ENCODE measurements at places on chromosomes 7 and 10.

- no peak for DNase-seq
These were observed 1375.1 kb upstream of the LRRTM3 start for GRCh38 chr10:65550761-65551160.

- no peak for DNase-seq
These were observed 264.6 kb upstream of the BMPER start for GRCh38 chr7:33640741-33641140.

DNA sequence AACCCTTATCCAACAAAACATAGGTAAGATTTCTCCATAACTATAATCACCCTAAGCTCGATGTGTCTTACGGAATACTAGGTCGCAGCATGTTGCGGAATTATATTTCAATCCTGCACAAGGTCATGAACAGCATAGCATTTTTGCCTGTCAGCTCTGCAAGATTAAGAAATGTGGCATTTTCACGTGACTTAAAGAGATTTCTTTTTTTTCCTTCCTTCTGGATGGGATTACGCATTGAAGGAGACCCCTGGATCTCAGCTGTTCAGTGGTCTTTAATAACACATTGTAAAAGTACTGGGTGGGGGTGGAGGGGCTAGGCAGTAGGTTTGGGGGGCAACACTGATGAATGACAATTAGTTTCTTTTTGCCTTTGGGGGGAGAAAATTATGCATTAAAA is 106.7 kb downstream of the CUBN start:
- DNase-seq, result no peak

- DNase-seq, result peak; percentile 79
These were observed 40.4 kb upstream of the DLX5 start for GRCh38 chr7:97064972-97065587.

GRCh38 chr10:28806951-28807759 is 129.8 kb downstream of the BAMBI start:
- no peak for DNase-seq

DNA sequence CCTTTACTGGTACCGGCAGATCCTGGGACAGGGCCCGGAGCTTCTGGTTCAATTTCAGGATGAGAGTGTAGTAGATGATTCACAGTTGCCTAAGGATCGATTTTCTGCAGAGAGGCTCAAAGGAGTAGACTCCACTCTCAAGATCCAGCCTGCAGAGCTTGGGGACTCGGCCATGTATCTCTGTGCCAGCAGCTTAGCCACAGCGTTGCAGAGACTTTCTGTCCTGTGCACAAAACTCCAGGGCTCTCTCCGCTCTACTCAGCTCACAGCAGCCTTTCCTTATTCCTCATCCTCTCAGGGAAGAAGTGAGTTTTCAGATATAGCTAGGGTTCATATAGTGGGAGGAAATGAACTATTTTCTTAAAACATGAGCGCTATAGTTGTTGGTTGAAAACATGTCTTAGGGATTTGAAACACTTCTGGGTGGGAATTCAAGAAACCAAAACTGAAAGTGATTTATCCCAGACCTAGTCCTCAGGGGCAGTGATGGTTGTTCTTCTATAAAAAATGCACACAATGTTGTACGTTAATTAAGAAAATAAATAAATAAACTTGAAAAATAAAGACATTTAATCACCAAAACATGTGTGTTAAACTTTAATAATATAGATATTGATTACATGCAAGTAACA is 150.2 kb upstream of the PRSS58 start:
- DNase-seq, result no peak

DNA sequence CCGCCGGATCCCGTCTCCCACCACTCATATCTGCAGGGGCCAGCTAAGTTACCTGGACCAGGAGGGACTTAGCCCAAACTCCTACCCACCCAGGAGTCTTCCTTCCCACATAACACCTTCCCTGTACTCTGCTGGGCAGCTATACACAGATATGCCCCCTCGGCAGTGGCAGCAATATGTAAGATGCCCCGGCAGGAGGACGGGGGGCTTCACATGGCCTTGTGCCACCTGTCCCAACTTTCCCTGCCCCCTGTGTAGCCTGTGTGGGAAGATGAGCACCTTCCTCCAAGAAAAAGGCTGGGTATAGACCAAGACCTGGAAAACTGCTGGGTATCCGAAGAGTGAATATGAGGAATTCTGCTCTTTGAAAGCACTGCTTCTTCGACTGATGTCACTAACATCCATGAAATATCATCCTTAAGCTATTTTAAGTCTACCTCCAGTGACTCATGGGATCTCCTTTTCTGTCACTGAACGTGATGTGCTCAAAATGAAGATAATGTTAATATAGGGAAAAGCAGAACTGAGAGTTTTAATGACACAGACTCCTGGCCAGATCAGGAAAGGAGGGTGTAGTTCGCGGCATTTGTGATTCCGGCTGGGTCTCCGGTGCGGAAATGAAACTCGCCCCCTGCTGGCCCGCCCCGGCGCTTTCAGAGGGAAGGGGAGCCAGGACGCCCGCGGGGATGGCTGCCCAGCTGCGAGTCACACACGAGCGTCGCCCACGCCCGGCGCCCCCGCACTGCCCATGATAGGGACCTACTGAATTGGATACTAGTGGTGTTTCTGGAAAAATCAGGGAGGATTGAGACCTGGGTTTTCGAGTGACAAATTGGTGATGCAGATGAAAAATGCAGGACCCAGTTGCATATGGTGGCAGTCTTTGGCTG is 256.9 kb upstream of the NFE2L3 start:
- peak; percentile 75 for DNase-seq

- DNase-seq, result no peak
These were observed 136.2 kb downstream of the PRPF18 start for GRCh38 chr10:13722747-13723653.

GRCh38 chr10:28881171-28881882 is 204.0 kb downstream of the BAMBI start:
- no peak for DNase-seq

DNA sequence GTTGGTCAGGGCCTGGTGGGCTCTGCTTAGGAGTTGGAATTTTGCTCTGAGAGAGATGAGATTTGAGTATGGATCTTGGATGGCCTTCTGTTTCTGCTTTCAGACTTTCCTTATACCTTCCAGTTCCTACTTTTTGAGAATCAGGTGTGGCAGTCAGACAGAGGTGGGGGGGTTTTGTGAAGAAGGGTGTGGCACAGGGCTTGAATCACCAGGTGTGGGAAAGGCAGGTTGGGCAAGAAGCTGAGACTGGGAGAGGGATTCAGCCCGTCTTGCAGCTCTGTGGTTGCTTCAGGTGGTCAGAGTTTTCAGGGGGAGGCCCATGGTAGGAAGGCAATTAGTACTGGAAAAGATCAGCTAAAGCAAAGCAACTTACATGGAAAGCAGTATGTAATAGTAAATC is 340.2 kb downstream of the LRMDA start:
- DNase-seq, result no peak

DNA sequence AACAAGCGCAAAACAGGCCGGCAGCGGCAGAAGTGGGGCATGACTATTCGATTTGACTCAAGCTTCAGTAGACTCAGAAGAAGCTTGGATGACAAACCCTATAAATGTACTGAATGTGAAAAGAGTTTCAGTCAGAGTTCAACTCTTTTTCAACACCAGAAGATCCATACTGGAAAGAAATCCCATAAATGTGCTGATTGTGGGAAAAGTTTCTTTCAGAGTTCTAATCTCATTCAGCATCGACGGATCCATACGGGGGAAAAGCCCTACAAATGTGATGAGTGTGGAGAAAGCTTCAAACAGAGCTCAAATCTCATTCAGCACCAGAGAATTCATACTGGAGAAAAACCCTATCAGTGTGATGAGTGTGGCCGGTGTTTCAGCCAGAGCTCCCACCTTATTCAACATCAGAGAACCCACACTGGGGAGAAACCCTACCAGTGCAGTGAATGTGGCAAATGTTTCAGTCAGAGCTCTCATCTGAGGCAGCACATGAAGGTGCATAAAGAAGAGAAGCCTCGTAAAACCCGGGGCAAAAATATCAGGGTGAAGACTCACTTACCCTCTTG is 2.8 kb downstream of the ZNF22 start:
- no peak for DNase-seq

- DNase-seq, result no peak
These were observed 27.5 kb upstream of the FIGNL1 start for GRCh38 chr7:50477640-50478039.

DNA sequence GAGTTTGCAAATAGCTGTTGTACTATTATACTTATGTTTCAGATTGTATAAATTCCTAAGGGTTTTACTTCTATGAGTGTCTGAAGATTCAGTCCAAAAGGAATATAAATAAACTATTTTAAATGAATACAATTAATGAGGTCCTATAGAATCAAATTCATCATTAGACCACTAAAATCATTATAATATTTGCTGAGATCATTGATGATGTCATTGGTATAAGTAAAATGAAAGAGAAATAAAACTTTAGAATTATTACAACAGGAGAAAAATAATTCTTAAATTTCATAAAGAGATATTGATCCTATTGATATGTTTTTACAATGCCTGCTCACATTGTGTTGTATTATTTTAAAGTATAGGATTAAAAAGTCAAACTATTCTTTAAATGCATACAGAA is 544.0 kb upstream of the ZWINT start:
- no peak for DNase-seq

DNA sequence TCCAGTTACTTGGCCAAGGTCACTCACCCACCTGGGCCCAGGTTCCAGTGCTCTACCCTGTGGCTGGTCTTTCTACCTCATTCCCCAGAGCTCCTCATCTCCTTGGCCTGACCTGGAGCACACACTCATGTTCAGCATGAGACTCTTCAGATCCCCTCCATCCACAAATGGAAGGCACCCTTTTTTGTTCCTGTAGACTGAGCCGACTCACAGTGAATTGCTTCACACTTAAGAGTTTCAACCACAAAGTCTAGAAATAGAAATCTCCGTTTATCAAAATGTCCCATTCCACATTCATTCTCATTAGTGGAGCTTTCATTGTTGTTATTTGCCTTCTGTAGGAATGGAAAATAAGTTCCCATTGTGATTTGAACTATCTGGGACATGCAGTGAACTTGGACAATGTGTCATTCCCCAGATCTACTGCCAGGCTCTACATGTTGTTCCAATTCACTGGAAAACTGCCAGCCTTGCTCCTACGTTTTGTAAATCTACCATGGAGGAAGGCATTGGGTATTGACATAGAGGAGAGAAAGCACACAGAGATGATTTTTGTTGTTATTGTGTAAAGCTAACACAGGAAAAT is 125.3 kb upstream of the CELF2 start:
- no peak for DNase-seq

GRCh38 chr7:69285854-69286253 is 312.4 kb upstream of the AUTS2 start:
- DNase-seq, result no peak

DNA sequence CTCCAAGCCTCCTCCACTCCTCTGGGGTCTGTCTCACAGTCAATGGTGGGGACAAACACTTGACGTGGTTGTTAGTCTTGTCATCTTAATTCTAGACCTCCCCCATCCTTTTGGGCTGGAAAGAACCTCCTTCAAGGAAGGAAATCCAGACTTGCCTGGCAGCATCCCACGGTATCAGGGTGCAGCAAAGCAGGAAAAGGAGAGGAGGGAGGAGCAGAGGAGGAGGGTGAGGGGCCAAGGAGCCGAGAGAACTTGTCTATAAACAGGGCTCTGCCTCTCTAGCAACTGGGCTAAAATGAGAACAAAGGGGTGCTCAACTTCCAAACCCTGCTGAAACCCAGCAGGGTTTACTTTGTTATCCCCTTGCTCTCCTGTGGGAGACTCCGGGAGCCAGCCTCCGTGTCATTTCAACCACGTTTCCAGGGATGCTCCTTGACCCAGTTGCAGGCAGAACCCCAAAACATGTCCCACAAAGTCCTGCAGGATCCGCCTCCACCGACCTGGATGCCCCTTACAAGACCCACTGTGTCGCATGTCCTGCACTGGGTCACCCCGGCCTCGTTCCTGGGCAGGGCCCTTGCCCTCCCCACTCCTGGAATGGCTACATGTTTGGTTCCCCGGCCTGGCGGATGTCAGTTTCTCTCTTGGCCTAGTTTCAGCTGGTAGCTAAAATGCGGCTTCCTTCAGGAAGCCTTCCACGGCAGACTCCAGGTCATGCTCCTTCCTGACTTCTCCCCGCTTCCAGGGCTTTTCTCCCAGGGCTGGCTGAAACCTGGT is 69.7 kb upstream of the MGMT start:
- DNase-seq, result no peak

DNA sequence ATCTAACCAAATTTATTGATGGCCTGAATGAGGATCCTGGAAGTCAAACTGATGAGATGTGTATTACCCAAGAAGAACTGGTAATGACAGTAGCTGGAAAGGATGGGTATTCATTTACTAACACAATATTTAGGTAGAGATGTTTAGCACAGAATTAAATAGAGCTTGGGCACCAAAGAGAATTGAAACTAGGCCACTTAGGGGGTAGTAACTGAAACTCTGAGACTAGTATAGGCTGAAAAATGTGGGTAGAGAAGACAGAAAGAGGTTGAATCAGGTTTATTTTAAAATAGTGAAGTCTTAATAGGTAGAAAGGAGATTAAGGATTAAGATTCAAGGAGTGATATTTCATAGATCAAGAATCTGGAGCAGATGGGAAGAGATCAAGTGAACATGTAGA is 155.8 kb downstream of the MLLT10 start:
- no peak for DNase-seq

GRCh38 chr10:112810711-112811151 is 139.3 kb upstream of the TCF7L2 start:
- DNase-seq, result no peak

DNA sequence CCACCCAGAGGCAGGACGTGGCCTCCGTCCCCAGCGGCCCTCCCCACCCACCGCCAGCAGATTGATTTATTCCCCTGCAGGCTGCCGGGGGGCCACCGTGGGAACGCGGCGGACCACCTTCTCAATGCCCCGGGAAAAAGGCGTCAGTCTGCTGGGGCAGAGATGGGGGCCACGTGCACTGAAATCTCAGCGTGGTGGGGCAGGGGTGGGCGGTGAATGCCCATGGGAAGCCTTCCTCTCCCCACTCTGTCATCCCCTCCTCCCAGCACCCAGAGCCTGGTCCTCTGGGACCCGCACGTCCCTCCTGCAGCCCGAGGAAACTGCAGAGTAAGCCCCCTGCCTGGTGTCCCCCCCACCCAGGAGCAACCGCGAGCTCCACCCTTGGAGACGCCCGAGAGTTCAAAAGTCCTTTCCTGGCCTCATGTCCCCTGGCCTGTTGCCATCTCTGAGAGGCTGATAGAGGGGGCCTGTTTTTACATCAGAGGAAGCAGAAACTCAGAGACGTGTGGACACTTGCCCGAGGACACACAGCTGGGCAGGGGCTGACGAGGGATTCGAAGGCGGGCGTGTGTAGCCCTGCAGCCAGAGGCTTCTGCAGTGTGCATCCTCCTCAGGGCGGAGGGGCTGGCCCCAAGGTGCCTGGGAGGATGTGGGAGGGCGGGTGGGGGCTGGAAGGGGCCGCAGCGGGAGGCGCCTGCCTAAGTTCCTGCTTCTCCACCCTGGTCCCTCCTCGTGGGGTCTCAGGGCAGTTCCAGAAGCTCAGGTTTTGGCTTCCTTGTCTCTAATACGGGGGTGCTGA is 21.8 kb downstream of the UNCX start:
- no peak for DNase-seq

- no peak for DNase-seq
These were observed 30.8 kb upstream of the VSIR start for GRCh38 chr10:71804077-71804476.

GRCh38 chr10:98144985-98145384 is 10.5 kb downstream of the R3HCC1L start:
- no peak for DNase-seq

- DNase-seq, result no peak
These were observed 239.2 kb downstream of the GPAM start for GRCh38 chr10:111944331-111944730.
